ENCODE measurements at places on chromosomes 4 and X. TPM values are rescaled to one million over a fixed set of nuclear protein-coding genes. Genes with fewer than 3 reads are reported as not detected.

GRCh38 chr4:53196882-53197771, 168.7 kb downstream of the SCFD2 start:
- H3K27ac ChIP-seq: peak overlapping the region; percentile 72
- H3K4me1 ChIP-seq: no peaks in the 10 kb centered on the region
- H3K36me3 ChIP-seq: no peaks in the 10 kb centered on the region
- no peaks in the 10 kb centered on the region for H3K27me3 ChIP-seq
- H3K4me3 ChIP-seq: no peak overlapping the region

GRCh38 chr4:31613946-31614623, 893.9 kb downstream of the PCDH7 start:
- H3K4me1 ChIP-seq: no peaks in the 10 kb centered on the region
- H3K27me3 ChIP-seq: no peaks in the 10 kb centered on the region
- DNase-seq: no peak

DNA sequence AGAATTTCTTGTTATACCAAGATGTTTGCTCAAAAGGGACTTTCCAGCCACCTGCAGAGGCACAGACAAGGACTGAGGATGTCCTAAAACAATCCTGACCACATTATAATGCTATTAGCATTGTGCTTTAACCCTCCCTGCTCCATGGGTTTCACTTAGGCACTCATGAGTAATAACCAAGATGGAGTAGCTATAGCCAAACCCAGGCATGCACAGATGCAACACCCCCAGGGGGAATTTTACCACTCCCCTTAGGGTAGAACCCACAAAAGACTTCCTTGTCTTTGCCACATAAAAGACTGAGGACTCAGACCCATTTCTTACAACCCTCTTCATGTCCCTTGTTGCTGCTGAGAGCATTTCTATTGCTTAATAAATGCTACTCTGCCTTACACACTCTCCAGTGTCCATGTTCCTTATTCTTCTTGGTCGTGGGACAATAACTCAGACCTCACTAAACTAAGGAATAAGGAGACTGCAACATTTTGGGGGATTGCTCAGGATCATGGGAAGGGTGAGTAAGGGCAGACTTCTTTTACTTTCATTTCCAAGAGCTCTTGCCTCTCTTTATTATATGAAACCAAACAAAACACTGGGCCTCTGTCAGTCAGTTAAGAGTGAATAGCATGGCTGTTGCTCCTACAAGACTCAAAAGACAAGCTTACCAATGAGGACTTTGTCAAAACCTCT, 103.5 kb downstream of the TECRL start:
- no peak for DNase-seq
- no peaks in the 10 kb centered on the region for H3K36me3 ChIP-seq
- H3K27ac ChIP-seq: no peak overlapping the region
- H3K4me1 ChIP-seq: no peaks in the 10 kb centered on the region
- no peak overlapping the region for H3K4me3 ChIP-seq

DNA sequence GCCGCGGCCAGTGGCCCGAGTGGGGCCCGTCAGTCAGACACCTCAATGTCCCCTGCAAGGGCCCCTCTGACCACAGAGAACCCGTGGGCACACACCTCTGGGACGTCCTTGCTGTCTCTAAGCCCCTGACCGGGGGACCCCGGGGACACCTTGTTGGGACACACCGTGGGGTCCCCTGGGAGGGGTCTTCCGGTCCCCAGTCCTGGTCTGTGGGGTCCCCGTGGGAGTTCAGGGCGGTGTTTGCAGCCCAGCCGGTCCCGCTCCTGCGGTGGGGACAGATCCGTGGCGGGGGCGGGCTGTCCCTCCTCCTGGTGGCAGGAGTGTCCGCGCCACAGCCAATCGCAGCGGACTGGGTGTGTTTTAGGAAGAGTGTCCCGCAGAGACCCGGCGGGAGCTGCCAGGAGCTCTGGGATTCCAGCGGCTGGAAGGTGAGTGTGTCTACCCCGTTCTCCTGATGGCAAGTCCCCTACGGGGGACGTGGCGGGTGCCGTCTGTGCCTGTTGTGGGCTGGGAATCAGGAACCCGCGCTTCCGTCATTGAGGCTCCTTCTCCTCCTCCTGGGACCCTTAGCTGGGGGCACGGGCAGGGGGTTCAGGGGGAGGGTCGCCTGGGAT, 5.1 kb upstream of the PLCXD1 start:
- no peaks in the 10 kb centered on the region for H3K36me3 ChIP-seq
- H3K27me3 ChIP-seq: no peaks in the 10 kb centered on the region
- peak; percentile 82 for DNase-seq
- H3K27ac ChIP-seq: peak overlapping the region; percentile 84

GRCh38 chr4:41258783-41259182, 2.1 kb downstream of the UCHL1 start:
- no peak overlapping the region for H3K27ac ChIP-seq
- H3K36me3 ChIP-seq: no peaks in the 10 kb centered on the region

DNA sequence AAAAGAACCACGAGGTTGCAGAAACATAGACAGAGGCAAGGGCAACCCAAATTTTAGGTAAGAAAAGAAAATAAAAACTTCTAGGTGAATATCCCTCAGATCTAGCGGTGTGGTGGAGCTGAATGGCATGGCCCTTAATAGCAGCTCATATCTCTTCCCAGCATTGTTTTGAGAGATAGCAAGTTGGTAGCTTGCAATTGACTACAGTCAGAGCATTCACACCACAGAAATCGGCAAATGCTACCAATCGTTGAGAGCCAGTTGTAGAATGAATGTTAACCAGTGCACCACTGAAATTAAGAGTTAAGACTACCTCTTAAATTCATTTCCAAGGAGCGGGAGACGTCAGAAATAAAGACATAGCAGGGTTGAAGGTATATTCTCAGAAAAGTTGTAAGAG, 184.0 kb upstream of the KIT start:
- H3K4me1 ChIP-seq: peaks cover 4% of the 10 kb centered on the region
- peak overlapping the region; percentile 34 for H3K27ac ChIP-seq
- no peak overlapping the region for H3K4me3 ChIP-seq
- H3K27me3 ChIP-seq: no peaks in the 10 kb centered on the region
- no peak for DNase-seq
- no peaks in the 10 kb centered on the region for H3K36me3 ChIP-seq

DNA sequence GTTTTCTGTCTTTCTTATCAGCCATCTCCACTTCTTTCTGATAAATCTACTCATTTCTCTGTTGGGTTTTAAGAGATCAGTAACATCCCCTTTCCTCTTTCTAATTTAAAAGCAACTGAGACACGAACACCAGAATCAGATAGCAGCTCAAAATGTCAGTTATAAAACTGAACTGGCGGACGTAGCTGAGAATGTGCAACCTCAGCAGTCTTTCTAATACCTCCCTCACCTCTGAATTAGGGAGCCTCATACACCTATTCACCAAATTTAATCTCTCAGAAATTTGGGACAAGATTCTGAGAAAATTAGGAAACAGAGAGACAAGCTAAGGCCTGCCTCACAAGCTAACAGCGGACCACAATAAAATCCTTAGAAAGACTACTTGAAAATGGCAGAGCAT, 52.0 kb upstream of the ACSL4 start:
- H3K4me1 ChIP-seq: no peaks in the 10 kb centered on the region
- H3K4me3 ChIP-seq: no peak overlapping the region
- H3K27me3 ChIP-seq: no peaks in the 10 kb centered on the region
- H3K36me3 ChIP-seq: no peaks in the 10 kb centered on the region

DNA sequence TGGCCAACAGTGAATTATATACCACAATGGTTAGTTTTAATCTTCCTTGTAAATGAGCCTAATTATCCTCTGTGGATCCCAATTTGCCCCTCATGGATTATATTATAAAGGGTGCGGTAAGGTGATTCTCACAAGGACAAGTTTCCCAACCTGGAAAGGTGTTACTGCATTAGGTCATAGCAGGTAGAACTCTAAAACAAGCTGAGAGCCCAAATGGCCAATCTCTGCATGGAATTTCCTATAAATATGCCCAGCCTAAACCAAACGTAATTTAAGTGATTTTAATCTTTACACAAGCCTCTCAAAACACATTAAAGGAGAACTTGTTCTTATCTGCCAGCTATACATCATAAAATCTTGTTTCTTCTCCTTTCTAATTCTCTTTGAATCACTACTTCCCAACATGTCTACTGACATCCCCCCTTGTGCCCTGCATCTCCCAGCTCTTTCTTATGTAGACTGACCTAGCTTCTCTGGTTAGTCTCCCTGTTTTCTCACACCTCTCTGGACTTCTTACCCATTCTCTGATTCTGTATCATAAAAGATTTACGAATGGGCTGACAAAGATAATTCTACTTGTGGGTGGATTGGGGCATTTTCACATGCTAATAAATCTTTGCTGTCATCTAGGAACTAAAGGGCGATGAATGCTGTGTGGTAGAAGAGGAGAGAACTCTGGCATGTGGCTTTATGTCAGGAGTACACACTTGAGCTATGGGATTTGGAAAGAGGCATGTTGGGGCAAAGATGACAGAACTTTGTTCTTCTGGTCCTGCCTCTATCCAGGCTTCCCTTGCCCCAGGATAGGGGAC, 94.3 kb upstream of the PGRMC2 start:
- no peaks in the 10 kb centered on the region for H3K36me3 ChIP-seq
- H3K27me3 ChIP-seq: no peaks in the 10 kb centered on the region
- no peak overlapping the region for H3K27ac ChIP-seq
- DNase-seq: no peak

GRCh38 chrX:68753218-68753617, 75.6 kb upstream of the EFNB1 start:
- H3K36me3 ChIP-seq: no peaks in the 10 kb centered on the region
- no peaks in the 10 kb centered on the region for H3K27me3 ChIP-seq
- no peak overlapping the region for H3K4me3 ChIP-seq
- H3K27ac ChIP-seq: no peak overlapping the region

GRCh38 chr4:1445716-1446445, 39.6 kb upstream of the NKX1-1 start:
- no peak overlapping the region for H3K27ac ChIP-seq
- DNase-seq: no peak
- no peaks in the 10 kb centered on the region for H3K4me1 ChIP-seq
- no peak overlapping the region for H3K4me3 ChIP-seq

- H3K27me3 ChIP-seq: no peaks in the 10 kb centered on the region
- H3K36me3 ChIP-seq: no peaks in the 10 kb centered on the region
- peak; percentile 81 for DNase-seq
- no peak overlapping the region for H3K4me3 ChIP-seq
- H3K4me1 ChIP-seq: peaks cover 35% of the 10 kb centered on the region
Measured at GRCh38 chrX:100649550-100650356, 5.8 kb downstream of the SRPX2 start.

GRCh38 chrX:34404386-34405070, 252.6 kb downstream of the TMEM47 start:
- no peak overlapping the region for H3K4me3 ChIP-seq
- no peaks in the 10 kb centered on the region for H3K36me3 ChIP-seq
- DNase-seq: peak; percentile 19
- H3K27ac ChIP-seq: peak overlapping the region; percentile 23
- H3K4me1 ChIP-seq: no peaks in the 10 kb centered on the region
- no peaks in the 10 kb centered on the region for H3K27me3 ChIP-seq

- peaks cover 5% of the 10 kb centered on the region for H3K4me1 ChIP-seq
- peak overlapping the region; percentile 23 for H3K4me3 ChIP-seq
- H3K27ac ChIP-seq: peak overlapping the region; percentile 70
- no peak for DNase-seq
Measured at GRCh38 chrX:123964156-123964834, 2.8 kb downstream of the STAG2 start.

- H3K27ac ChIP-seq: no peak overlapping the region
- no peaks in the 10 kb centered on the region for H3K4me1 ChIP-seq
- no peaks in the 10 kb centered on the region for H3K36me3 ChIP-seq
- DNase-seq: peak; percentile 24
Measured at GRCh38 chr4:148574502-148574901, 132.3 kb upstream of the NR3C2 start.

- H3K4me1 ChIP-seq: peaks cover 9% of the 10 kb centered on the region
- H3K36me3 ChIP-seq: no peaks in the 10 kb centered on the region
- H3K27me3 ChIP-seq: peaks cover 97% of the 10 kb centered on the region
- peak; percentile 71 for DNase-seq
- peak within 1 kb of the TSS; percentile 48 for H3K4me3 ChIP-seq
Measured at GRCh38 chr4:80266253-80266901, at the start of gene FGF5. Gene FGF5 (plus strand): TSS chr4:80266664. CDS start chr4:80266825, 161 bp downstream.

- no peak for DNase-seq
- peaks cover 5% of the 10 kb centered on the region for H3K4me1 ChIP-seq
- H3K27ac ChIP-seq: no peak overlapping the region
- H3K27me3 ChIP-seq: no peaks in the 10 kb centered on the region
Measured at GRCh38 chr4:1967512-1968149, 41.1 kb downstream of the NELFA start.

- no peak overlapping the region for H3K4me3 ChIP-seq
- H3K36me3 ChIP-seq: no peaks in the 10 kb centered on the region
- no peaks in the 10 kb centered on the region for H3K4me1 ChIP-seq
- H3K27me3 ChIP-seq: no peaks in the 10 kb centered on the region
- no peak for DNase-seq
Measured at GRCh38 chr4:21763855-21764254, 184.7 kb downstream of the KCNIP4 start.

- H3K27ac ChIP-seq: peak overlapping the region; percentile 64
- H3K4me3 ChIP-seq: no peak overlapping the region
- no peak for DNase-seq
- no peaks in the 10 kb centered on the region for H3K36me3 ChIP-seq
Measured at GRCh38 chr4:128633067-128633466, 176.4 kb upstream of the JADE1 start.

DNA sequence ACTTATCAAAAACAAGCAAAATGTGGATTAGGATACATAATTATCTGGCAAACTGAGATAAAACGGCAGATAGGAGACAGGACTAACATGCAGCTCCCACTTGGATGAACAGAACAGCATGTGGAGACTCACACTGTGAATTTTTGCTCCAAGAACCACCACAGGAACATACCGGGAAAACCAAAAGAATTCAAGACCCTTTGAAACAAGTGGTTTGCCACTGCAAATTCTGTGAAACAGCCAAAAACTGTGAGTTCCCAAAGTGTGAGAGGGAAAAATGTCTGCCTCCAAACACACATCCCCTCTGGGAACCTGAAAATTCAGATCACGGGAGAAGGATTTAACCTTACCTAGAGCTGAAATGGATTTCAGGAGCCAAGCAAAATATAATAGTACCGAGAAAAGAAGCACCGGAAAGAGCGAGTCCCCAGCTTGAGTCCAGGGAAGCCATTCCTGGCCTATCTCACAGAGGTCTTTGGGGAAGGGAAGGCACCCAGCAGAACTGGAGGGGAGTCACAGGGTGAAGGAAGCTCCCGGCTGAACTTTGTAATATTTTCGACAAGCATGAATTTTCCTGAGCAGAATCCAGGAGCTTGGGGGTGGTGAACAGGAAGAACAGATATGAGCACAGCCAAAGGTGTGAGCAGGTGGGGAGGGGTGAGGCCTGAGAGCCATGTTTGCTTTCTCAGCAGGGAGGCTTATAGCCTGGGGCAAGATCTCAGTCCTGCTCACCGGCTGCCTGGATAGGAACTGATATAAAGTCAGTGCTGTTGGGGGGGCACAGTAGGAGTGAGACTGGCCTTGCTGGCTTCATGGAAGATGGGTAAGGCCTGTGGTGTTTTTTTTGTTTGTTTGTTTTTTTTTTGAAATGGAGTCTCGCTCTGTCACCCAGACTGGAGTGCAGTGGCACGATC, 23.9 kb downstream of the MANBA start:
- no peaks in the 10 kb centered on the region for H3K36me3 ChIP-seq
- H3K4me1 ChIP-seq: peaks cover 32% of the 10 kb centered on the region
- peak; percentile 33 for DNase-seq

The SYP gene
- total RNA-seq: 1.4 TPM

The MND1 gene
- 4.3 TPM for total RNA-seq

The PTTG2 gene
- not detected for total RNA-seq

The PFKFB1 gene
- 2.1 TPM for total RNA-seq

The SPOCK3 gene
- total RNA-seq: 3.4 TPM

The NKX6-1 gene
- not detected for total RNA-seq

The CXCL11 gene
- not detected for total RNA-seq

The CHRDL1 gene
- total RNA-seq: 1.6 TPM

The FAM47E gene
- total RNA-seq: 5.9 TPM

The CRLF2 gene
- total RNA-seq: not detected

The NUDT11 gene
- total RNA-seq: 8.3 TPM

The F11 gene
- 19.4 TPM for total RNA-seq
